ENCODE measurements at places on chromosomes 1 and 21. TPM values are rescaled to one million over a fixed set of nuclear protein-coding genes. Genes with fewer than 3 reads are reported as not detected.

- no peak for DNase-seq
Measured at GRCh38 chr1:176735201-176735600, 272.2 kb downstream of the PAPPA2 start.

GRCh38 chr1:12810691-12811408, 19.7 kb downstream of the PRAMEF1 start:
- DNase-seq: no peak

GRCh38 chr1:59520194-59520593, 223.3 kb downstream of the FGGY start:
- DNase-seq: no peak

GRCh38 chr1:156744786-156745419, 4.0 kb upstream of the MRPL24 start:
- DNase-seq: no peak

GRCh38 chr1:31648641-31649357, 4.1 kb upstream of the PEF1 start:
- no peak for DNase-seq

- DNase-seq: no peak
Measured at GRCh38 chr1:204261266-204261665, 47.5 kb upstream of the GOLT1A start.

GRCh38 chr1:174818951-174819350, 180.8 kb upstream of the CACYBP start:
- DNase-seq: no peak

DNA sequence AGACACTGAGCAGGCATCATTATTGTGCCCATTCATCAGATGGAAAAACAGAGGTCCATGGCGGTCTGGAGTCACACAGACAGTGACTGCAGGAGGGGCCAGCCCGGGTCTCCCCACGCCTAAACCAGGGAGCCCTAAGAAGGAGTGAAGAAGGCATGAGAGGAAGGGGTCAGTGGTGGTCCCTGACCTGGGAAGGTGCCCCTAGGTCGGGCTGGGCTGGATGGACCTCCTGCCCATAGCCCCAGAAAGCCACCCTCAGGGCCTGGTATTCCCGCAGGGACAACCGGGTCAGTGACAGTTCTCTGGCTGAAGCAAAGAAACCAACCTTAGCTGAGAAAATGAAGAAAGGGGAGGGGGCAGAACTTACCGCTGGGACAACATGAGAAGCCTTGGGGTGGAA, 163.4 kb upstream of the C1orf174 start:
- no peak for DNase-seq

- peak; percentile 30 for DNase-seq
Measured at GRCh38 chr1:78143152-78143551, 97.4 kb downstream of the GIPC2 start.

DNA sequence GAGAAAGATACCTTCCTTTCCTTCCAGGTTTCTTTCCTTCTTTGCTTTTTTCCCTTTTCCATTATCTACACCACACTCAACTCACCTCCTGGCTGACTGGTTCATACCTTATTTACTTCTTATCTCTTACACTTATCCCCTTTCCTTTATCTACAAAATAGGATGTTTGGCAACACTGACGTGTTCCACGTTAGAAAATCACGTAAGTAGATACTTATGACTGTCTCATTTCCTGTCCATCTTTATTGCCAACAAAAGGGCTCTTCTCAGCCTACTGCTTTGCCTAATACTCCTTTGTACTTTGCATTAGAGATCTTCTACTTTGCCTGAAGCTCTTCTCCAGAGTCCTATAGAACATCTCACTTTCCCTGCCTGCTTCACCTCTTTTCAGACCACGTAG, 25.1 kb downstream of the SYNJ1 start:
- DNase-seq: no peak

GRCh38 chr1:205350691-205351141, 6.0 kb downstream of the KLHDC8A start:
- no peak for DNase-seq

GRCh38 chr1:59553371-59553770, 256.5 kb downstream of the FGGY start:
- no peak for DNase-seq

DNA sequence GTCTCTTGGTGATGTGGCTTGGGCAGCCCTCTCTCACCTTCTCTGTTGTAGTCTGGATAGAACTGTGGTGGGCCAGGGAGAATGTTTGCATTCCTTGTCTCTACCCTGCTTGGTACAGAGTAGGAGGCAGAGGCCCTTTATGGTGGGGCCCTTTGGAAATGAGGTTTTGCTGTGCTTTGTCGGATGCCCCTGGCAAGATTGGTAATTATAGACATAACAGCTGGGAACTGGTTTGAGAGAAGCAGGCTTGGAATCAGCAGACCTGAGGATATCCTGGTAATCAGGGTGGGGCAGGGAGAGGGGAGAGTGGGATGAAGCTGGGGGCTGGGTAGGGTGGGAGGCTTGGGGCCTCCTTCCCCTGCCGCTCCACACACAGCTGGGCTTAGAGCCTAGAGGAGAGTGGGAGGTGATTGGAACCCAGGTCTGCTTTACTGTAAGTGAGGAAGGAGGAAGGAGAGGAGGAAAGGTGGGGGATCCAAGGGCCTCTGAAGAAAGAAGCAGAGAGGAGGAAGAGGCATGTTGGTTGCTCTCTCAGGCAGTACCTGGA, 5.0 kb downstream of the VANGL2 start:
- no peak for DNase-seq

GRCh38 chr1:189158155-189158554, 1319.5 kb downstream of the BRINP3 start:
- DNase-seq: no peak

- peak; percentile 79 for DNase-seq
Measured at GRCh38 chr1:9721606-9722377, 70.3 kb downstream of the PIK3CD start.

DNA sequence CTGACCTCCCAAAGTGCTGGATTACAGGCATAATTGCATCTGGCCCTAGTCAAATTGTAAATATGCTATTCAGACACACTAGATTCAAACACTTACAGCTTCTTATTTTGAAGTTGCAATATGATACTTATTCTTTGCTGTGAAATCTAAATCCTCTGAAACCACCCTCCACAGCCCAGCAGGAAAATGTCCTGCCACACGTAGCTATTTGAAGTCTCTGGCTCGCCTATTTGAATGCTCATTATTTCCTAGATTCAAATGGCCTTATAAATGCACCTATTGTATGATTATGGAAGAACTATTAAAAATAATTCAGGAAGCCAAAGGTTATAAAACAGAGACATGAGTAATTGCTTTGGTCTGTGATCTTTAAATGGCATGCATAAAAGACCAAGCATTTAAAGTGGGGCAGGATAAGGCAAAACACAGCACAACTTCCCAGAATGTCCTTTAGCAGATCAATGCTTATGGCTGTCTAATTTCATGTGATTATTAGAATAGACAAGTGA, 26.6 kb upstream of the FBXO28 start:
- no peak for DNase-seq

GRCh38 chr1:154956544-154956941, 644 bp upstream of the PBXIP1 start:
- no peak for DNase-seq

DNA sequence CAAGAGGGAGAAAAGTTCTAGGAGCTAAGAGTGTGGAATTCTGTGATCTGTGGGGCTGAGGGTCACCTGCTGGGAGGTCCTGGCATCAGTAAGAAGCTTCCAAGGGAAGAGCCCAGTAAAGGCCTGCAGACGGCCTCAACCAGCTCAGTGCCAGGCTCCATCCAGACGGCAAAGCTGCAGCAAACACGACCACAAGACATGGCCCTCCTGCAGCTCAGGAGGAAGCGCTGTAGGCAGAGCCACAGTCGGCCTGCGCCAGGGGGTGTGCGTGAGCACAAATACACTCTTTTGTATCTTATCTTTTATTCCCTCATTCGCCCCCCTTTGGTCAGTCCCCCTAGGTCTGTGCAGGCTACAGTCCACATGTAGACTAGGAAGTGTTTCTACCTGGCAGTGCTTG, 13.4 kb downstream of the C1orf174 start:
- DNase-seq: no peak

DNA sequence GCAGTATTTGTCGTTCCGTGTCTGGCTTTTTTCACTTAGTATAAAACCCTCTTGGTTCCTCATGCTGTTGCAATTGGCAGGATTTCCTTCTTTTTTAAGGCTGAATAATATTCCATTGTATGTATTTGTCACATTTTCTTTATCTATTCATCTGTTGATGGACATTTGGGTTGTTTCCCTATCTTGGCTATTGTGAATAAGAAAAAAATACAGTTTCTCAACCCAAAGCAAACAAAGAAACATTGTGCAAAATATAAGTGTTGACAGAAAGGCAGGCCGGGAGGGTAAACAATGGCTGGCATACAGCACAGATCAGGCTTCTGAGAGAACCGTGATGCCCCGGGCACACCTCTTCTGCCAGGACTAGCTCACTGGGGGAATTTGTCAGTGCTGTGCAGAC, 26.9 kb downstream of the NENF start:
- no peak for DNase-seq

GRCh38 chr1:21586222-21586621, 77.0 kb downstream of the ALPL start:
- DNase-seq: no peak

- no peak for DNase-seq
Measured at GRCh38 chr1:36722871-36723270, 240.2 kb upstream of the CSF3R start.

- DNase-seq: no peak
Measured at GRCh38 chr1:212110617-212111016, 75.1 kb downstream of the DTL start.

GRCh38 chr1:69737527-69738185, 169.9 kb downstream of the LRRC7 start:
- DNase-seq: peak; percentile 47

GRCh38 chr1:186806477-186806876, 22.3 kb upstream of the PLA2G4A start:
- DNase-seq: no peak

- no peak for DNase-seq
Measured at GRCh38 chr1:158179301-158180041, 1.2 kb upstream of the CD1D start.

GRCh38 chr21:42632336-42632751, 21.1 kb upstream of the PDE9A start:
- no peak for DNase-seq

GRCh38 chr1:159935719-159936272, 9.6 kb downstream of the IGSF9 start:
- no peak for DNase-seq

DNA sequence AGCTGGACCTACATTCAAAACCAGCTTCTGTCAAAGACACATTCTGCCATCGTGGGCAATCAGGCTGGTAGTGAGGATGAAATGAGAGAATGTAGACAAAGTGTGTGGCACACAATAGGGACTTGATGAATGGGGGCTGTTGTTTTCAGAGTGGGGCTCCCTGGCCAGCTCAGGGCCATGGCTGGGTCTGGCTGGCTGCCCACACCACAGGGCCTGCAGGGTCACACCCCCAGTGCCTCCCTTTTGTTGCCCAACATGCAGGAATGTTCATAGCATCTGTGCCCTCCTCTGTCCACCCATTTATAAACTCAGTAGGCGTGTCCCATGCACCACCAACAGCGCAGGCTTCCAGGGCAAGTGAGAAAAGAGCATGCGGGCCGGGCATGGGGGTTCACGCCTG, 20.8 kb upstream of the ECE1 start:
- DNase-seq: no peak

- no peak for DNase-seq
Measured at GRCh38 chr1:10325521-10325920, 73.3 kb upstream of the PGD start.

GRCh38 chr1:227869851-227870305, 54.4 kb downstream of the PRSS38 start:
- peak; percentile 37 for DNase-seq

GRCh38 chr1:197486946-197487345, 218.9 kb downstream of the CRB1 start:
- no peak for DNase-seq

DNA sequence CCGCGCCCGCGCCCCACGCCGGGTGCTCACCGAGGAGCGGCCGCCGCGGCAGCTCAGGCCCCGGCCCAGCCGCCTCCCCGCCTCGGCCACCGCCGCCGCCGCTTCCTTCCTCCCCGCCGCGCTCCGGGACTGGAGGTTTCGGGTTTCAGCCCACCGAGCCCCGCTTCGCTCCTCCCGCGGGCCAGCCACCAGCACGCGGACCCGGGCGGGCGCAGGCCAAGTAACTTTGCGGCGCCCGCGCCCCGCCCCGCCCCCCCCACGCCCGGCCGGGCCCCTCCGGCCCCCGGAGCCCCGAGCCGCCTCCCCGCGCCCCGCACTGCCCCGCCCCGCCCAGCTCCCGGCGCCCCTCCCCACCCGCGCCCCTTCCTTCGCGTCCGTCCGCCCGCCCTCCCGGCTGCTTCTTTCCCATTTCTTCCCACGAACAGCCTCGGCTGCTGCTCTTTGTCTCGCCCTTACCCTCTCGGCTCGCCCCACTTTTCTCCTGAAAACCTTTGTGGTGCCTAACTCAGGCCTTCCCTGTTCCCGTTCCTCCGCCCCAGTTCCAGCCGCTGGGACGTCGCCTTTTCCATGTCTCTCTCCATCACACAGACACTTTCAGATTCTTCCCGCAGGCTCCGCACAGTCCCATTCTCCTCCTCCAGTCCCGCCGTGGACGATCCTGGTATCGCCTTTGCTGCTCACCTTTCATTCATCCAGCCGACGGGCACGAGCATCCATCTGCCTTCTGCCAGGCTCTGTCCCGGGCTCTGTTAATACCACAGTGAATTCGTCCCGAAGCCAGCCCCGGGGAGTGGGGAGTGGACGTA, at the start of gene GPR161:
GPR161 (minus strand) TSS at position 222 of the 806 bp plus-strand sequence. CDS start 32,080 bp downstream, outside the sequence.
- DNase-seq: no peak

GRCh38 chr1:61081686-61082310, 563 bp upstream of the NFIA start:
- peak; percentile 36 for DNase-seq

DNA sequence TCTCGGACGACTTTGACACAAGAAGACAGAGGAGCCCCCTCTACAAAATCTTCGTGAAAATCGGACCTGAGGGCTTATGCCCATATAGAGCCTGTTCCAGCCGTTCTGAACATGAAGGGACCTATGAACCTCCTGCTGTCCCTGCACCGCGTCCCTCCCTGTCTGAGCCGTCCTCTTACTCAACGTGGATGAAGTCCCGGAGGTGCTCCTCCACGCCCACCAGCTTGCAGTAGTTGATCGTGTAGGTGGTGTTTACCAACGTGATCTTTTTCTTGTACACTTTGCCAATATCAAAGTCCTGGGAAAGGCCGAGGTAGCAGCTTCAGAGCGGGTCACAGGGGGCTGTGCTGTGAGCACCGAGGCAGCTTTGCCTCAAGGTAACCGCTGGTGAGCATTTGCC, 40.0 kb downstream of the CFAP74 start:
- DNase-seq: no peak

AMPD1 gene
- total RNA-seq: not detected

KLF17 gene
- not detected for total RNA-seq

ADGRB2 gene
- 0.05 TPM for total RNA-seq

FAM131C gene
- 6.0 TPM for total RNA-seq

GJC2 gene
- 4.4 TPM for total RNA-seq

IL23R gene
- total RNA-seq: 0.45 TPM

CELF3 gene
- total RNA-seq: not detected

LRRC71 gene
- not detected for total RNA-seq

DPT gene
- total RNA-seq: not detected

MLLT11 gene
- total RNA-seq: 5.7 TPM

GBP7 gene
- total RNA-seq: 0.11 TPM

RHOU gene
- total RNA-seq: 9.7 TPM

ADAMTSL4 gene
- total RNA-seq: not detected

MXRA8 gene
- not detected for total RNA-seq

TSPAN1 gene
- not detected for total RNA-seq

PLPPR5 gene
- not detected for total RNA-seq

IFI16 gene
- 308 TPM for total RNA-seq

TSACC gene
- 0.76 TPM for total RNA-seq

Measured in activated CD8-positive, alpha-beta T cell treated with anti-CD3 and anti-CD28 coated beads, Interleukin-2, amount 10 ng/mL, durations not matched to agents 7 days and 5 days (primary cell).